Right renal pelvis (tissue), 4 donors: ENCODE measurements at places on chromosomes 12 and 14.

DNA sequence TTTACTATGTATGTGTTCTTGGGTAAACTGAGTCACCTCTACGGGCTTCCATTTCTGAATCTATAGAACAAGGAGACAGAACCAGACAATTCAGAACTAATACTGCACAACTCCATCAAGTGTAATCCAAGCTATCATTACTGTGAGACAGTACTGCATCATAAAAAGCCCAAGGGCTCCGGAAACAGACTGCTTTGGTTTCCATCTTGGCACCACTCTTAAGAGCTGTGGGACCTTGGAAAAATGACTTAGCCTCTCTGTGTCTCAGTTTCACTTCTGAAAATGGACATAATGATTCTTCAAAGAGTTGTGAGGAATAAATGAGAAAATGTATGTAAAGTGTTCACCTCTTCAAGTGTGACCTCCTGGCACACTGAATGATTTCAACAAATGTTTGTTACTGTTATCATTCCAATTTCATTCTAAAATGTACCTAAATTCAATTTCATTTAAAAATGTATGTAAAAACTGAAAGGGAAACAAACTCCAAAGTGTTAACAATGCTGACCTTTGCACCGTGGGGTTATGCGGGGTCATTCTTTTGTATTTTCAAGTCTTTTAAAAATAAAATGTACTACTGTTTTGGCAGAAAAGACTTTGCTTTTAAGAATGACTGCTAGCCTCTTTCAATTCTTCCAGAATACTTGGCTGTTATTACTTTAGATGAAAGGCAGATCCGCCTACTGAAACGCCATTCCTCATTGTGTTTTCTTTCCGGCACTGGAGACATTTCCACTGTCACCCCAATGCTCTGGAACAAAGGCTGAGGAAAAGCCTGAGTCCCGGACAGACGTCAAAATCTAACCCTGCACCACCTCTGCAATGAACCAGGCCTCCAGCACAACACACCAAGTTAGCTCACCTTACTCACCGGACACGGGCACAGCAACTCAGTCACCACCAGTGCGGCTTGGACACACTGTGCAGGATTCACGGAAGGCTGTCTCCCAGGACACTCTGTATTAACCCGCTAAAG is 62.8 kb downstream of the TMCC3 start:
- DNase-seq, result no peak

DNA sequence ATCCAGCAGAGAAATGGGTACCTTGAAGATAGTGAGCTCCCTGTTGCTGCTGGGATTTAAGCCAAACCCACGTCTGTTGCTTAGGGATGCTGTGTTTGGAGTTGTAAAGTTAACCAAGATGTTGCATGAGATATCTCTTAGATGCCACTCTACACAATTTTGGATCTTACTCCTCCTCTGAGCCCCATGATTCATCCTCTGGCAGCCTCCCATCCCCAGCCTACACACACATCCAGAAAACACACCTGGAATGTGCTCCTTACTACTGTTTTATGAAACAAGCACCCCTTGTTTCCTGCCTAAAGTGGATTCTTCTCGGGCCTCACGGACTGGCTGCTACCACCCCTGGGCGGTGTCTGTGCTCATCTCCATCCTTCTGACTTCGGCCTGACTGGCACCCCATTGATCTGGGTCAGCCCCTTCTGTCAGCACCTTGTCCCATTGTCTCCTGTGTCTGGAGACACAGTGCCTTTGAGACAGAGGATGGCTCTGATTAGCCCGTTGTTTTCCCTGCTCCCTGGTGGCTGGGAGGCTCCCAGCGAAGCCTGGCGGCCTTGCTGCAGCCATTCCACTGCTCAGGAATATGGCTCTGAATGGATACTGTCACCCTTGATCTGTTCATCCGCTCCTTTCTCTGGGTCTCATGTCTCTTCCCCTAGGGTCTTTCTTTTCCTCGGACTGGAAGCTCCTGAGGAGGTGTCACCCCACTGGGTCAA is 24.3 kb downstream of the TSPAN9 start:
- no peak for DNase-seq

DNA sequence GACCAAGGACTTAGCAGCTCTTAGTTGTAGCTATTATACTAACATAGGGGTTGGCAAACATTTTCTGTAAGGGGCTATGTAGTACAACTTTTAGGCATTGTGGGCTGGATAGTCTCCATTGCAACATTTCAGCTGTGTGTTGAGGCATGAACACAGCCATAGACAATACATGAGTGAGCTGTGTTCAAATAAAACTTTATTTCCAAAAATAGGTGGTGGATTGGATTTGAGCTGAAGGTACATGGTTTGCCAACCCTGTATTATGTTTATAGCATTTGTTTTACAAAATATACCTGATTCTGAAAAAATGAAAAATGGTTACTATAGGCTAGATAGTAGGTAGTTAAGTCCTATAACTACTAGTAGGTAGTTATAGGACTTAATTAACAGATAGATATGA is 40.5 kb downstream of the ETNK1 start:
- DNase-seq, result no peak

DNA sequence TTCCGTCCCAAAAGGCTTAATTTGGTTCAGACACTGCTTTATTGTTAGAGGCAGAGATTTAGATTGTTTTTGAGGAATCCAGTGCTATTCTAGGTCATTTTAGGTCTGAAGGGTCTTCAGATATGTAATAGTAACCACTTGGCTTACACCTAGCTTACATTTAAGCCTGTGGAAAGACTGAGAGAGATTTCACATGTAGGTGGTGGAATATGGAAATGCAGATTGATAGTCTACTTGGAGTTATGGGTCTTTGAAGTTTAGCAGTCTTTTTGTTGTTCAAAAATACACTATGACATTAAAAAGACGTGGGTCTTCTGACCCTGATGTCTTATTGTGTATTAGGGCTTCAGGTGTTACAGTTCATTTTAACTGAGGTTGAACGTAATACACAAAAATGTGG is 51.4 kb upstream of the CCT2 start:
- no peak for DNase-seq

DNA sequence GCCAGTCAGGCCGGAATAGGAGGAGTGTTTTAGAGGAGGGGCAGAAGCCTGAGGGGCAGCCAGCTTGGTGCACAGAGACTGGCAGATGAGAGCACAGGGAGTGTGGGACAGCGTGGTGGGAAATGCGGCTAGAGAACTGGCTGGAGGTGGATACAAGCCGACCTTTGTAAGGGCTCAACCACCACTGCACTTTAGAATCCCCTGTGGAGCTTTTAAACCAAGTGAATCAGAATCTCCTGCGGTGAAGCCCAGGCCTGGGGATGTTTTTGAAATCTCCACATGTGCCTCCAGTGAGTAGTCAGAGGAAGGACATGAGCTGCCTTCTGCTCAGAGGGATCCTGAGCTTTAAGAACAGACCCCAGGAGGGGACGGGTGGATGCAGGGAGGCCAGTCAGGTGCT is 10.9 kb upstream of the PCED1B start:
- no peak for DNase-seq

DNA sequence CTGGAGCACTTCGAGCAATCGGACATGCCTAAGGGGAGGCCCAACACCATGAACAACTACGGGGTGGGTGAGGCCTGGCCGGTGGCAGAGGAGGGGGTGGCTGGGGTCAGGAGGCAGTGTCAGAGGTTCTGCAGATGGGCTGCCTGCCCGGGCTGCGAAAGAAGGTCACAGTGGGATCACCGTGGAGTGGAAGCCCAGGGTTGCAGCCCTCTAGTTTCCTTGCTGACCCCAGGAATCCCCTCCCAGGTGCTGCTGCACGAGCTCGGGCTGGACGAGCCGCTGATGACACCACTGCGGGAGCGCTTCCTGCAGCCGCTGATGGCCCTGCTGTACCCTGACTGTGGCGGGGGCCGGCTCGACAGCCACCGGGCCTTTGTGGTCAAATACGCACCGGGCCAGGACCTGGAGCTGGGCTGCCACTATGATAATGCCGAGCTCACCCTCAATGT is 1.9 kb upstream of the ARL6IP4 start:
- DNase-seq, result no peak

DNA sequence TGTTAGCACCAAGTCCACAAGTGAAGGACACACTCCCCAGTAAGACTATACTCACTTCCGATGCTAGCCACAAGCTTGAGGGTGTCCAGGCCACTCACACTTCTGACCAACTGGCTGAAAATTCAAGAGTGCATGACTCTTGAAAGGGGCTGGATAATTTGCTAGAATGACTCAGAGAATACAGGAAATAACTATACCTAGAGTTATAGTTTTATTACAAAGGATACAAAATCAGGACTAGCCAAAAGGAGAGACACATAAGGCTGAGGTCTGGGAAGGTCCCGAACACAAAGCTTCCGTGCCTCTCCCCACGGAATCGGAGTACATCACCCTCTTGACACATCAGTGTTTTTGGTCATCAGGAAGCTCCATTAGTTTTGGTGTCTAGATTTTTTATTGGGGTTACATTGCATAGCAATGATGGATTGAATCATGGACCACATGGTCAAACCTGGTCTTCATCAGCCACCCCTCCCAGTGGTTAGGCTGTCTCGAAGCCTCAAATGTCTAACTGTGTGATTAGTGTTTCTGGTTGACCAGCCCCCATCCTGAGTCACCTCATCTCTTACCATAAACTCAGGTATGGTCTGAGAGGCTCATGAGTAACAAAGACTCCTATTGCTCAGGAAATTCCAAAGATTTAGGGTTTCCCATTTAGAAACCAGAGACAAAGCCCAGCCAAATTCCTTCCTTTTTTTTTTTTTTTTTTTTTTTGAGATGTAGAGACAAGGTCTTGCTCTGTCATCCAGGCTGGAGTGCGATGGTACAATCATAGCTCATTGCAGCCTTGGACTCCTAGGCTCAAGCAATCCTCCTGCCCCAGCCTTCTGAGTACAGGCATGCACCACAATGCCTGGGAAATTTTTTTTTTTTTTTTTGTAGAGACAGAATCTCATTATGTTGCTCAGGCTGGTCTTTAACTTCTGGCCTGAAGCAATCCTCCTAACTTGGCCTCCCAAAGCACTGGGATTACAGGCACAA is 472.0 kb upstream of the TBX3 start:
- no peak for DNase-seq

GRCh38 chr14:55638665-55639064 is 58.7 kb downstream of the KTN1 start:
- DNase-seq, result no peak

DNA sequence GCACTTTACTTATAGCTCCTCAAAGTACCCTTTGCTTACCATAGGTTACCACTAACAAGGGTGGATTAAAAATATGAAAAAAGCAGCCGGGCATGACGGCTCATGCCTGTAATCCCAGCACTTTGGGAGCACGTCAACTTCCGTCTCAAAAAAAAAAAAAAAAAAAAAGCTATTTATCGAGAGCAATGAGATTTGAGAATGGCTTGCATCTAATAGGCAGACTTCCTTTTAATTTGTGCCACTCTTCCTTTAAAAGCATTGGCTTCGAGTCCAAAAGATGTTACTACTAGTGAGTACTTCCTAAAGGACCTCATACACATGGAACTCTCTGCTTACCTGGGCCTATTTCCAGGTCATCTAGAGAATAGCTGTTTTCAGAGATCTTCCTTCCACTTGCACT is 38.5 kb upstream of the CERS5 start:
- no peak for DNase-seq

DNA sequence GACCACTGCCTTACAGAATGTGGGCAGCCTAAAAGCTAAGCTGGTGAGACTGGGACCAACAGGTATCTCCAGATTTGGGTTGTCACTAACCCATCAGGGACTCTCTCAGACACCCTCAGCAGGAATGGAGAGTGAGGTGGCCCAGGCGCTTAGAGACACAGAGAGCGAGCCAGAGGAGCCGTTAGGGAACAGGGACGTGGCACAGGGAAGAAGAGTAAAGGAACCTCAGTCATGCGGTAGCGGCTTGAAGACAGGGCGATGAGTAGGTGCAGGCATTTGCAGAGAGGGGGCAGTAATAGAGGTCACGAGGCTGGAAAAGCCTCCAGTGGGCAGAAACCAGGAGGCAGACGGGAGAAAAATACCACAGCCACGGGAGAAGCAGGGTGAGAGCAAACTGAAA is 158.0 kb upstream of the CCND2 start:
- no peak for DNase-seq

DNA sequence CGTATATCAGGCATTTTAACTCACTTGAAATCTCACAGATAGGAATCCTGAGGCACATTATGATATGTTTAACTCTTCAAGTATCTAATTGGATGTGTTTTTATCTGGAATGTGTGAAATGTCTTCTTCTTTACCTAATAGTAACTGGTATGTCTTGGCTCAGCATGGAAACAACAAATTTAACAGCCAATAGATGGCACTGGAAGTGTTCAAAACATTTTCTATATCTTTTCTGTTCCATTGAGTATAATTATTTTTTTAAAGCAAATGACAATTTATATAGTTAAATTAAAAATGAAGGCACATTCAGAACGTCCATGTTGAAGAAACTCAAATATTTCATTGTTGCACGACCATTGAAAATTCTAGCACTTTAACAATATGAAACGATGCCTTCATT is 164.6 kb upstream of the SLC16A7 start:
- DNase-seq, result no peak

GRCh38 chr12:3332188-3332587 is 158.8 kb upstream of the PRMT8 start:
- no peak for DNase-seq

- no peak for DNase-seq
Measured at GRCh38 chr12:30548203-30548602, 147.5 kb downstream of the IPO8 start.

DNA sequence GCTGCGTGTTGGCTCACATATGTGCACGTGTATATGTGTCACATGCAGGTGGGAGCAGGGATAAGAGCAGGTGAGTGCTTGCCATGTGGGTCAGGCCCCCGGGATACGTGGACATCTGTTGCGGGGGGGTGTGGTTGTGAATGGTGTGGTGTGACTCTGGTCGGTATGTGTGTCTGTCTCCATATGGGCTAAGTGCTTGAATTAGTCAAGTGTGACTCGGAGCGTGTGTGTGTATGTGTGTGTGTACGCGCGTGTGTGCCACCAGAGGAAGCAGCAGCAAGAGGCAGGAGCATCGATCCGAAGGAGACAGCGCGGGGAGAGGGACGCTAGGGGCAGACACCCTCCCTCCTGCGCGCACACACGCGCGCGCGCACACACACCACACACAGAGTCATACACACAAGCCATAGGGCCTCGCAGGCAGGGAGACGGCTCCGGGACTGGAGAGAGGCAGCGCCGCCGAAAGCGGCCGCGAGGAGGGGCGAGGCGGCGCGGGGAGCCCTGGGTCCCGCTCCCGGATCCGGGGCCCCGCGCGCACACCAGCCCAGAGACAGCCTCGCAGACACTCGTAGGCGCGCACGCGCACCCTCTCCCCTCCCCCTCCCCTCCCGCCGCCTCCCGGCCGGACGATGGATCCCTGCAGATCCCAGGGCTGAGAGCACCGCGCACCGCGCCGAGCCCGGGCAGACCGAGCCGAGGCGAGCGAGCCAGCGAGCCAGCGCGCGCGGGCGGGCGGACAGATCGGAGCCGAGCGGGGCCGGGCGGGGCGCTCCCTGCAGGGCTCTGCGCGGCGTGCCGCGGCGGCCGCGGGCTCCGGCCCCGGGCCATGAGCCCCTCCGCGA is at the start of gene ASIC1:
TSS of gene ASIC1 (plus strand) at position 597 of the 842 bp plus-strand sequence. CDS start 1,171 bp downstream, outside the sequence.
- no peak for DNase-seq

DNA sequence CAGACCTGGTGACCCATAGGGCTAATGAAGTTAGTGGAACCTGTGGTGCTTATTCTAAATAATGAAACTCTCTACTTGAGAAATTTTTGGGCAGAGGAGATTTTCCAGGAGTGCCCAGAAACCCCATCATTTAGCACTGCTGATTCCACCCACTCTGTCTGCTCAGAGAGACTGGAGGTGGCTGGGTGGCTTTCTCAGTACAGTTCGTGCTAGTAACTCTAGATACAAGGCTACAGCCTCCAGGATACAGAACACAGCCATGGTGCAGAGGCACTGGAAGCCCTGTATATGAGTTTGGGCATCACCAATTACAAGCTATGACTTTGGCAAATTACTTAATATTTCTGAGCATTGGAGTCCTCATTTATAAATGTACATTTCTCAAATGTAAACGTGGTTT is 32.4 kb downstream of the CCDC177 start:
- DNase-seq, result no peak
